ENCODE measurements at places on chromosomes 1 and 21.

GRCh38 chr1:181583598-181583997, 100.3 kb downstream of the CACNA1E start:
- DNase-seq = no peak

DNA sequence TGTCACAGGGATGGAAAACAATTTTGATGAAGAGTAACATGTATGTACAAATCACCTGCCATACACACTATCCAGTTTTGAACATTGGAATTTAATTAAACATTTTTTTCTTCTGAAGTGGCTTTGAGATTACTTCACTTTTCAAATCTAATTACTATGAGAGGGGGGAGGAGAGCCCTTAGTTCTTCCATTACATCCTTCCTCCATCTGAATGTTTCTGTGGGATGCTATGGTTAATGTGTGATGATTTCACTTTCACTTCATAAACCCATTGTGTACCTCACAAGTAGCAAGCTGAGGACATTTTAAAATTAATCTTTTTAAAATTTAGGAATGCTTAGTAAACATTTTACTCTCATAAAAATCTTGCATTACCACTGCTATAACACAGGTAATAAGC, 156.9 kb downstream of the RUNX1 start:
- DNase-seq = no peak

- no peak for DNase-seq
These were observed 18.2 kb upstream of the RHOU start for GRCh38 chr1:228717081-228717480.

DNA sequence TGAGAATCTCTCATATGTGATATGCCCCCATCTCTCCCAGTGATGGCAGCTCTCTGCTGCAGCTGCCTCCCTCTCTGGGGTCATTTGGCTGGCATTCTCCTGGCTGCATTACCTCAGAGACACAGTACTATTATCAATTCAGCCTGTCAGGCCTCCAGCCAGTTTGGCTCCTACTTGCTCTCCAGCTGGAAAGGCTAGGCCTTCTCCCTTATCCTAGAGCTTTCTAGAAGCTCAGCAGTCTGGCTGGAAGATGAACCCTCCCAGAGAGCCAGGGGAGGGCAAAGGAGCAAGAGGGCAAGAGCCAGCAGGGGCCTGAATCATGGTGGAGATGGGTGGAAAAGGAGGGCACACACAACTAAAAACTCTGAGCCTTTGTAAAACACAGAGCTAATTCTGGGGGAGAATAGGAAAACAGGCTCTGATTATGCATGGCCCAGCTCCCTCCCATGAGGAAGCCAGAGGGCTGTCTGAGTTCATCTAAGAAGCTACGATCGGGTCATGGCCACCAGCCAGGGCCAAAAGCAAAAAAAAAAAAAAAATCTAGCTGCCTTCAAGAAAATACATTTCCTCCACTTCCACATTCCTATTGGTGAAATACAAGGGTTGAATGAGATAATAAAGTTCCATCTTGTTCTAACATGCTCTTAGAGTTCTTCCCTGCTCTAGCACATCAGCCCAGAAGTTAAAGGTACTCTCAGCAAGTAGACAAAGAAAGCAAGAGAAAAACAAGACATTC, 8.8 kb downstream of the LAMB3 start:
- DNase-seq = no peak

DNA sequence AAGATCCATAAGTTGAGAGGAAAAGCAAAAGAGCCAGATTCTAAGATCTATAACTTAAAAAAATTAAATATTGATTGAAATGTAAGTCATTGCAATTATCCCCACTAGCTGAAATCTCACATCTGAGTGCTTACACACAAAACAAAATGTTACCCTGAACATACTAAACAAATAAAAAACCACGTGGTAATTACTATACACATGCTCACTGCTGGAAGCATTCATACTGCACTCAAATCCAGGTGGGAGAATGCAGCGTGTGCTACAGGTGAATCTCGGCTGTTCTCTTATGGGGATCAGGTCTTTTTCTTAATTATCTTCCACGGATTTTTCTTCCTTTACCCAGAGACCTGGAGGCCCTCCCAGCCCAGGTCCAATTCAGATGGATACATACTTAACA, 74.3 kb downstream of the SDC3 start:
- DNase-seq = no peak

DNA sequence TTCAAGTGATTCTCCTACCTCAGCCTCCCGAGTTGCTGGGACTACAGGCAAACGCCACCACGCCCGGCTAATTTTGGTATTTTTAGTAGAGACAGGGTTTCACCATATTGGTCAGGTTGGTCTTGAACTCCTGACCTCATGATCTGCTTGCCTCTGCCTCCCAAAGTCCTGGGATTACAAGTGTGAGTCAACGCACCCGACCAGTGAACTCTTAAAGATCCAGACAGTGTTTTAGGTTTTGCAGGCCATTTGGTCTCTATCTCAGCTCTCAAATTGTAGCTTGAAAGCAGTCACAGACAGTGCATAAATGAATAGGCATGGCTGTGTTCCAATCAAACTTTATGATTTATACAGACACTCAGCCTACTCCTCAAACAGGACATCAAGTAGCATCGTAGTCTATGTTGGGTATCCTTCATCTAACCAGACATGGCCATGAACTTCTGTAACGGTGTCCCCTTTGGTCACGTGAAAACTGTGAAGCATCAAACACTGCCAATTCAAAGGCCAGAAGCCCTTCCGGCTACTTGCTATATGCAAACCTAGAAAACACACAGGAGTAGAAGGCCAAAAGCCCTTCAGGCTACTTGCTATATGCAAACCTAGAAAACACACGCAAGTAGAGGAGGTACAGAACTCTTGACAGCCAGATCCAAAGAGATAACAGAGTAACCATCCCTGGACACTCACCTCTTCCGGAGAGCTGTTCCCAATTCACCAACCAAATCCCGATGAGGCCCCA, 3.1 kb downstream of the FUCA1 start:
- DNase-seq = no peak

GRCh38 chr21:45504021-45504515, 38.2 kb downstream of the SLC19A1 start:
- no peak for DNase-seq

DNA sequence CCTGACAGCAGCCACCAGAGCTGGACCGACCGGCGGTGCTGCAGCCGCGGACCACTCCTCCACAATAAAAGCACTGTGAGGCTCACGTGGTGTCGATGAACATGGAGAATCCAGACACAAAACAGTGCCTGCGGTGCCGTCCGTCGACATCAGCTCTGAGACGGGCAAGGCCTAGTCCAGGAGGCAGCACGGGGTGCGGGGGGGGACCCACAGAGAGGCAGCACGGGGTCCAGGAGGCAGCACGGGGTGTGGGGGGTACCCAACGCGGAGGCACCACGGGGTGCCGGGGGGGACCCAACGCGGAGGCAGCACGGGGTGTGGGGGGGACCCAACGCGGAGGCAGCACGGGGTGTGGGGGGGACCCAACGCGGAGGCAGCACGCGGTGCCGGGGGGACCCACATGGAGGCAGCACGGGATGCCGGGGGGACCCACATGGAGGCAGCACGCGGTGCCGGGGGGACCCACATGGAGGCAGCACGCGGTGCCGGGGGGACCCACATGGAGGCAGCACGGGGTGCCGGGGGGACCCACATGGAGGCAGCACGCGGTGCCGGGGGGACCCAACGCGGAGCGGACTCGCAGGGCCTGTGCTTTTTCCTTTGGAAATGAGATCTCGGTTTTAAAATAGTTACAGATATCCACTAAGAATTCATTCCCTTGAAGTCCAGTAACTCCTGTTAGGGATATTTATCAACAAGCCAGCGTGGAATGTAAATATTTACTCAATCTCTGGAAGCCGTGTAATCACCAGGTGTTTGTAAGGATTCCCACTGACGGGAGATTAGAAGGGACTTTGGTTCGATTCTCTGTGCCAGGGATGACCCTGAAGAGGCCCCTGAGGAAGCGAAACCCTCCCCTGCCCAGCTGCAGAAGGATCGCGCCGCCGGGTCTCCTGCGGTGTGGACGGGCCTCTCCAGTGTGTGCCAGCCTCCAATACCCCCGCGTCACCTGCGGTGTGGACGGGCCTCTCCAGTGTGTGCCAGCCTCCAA, 52.1 kb downstream of the COL6A1 start:
- no peak for DNase-seq

- DNase-seq = no peak
These were observed 71.0 kb downstream of the EBNA1BP2 start for GRCh38 chr1:43101061-43101460.

DNA sequence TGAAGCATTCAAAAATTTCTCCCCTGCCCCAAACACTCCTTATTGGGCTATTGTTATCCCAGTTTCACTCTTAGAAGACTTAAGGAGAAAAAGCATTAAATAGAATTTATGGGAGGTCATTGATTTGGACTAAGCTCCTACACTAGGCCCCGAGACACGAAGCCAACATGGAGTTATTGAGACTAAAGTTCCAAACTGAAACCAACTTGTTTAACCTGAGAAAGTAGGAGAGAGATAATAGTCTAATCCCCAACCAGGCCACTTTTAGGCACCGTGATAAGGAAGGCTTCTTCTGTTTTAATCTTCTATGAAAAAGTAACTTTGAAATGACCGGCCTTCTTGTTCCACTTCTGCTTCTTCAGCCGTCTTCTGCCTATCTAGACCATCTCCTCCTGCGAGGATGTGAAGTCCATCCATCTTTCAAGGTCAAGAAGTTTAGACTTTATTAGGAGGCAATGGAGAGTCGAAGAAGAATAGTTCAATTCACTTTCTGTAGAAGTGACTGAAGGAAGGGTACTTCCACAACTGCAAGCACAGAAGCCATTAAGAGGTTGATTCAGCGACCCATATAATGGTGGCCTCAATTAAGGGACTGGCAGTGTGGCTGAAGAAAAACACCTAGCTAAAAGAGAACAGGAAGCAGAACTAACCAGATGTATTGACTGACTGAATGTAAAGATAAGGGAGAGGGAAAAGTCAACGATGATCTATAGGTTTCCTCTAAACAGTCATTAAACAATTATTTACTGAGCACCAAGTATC, 428.8 kb downstream of the SMYD3 start:
- no peak for DNase-seq

DNA sequence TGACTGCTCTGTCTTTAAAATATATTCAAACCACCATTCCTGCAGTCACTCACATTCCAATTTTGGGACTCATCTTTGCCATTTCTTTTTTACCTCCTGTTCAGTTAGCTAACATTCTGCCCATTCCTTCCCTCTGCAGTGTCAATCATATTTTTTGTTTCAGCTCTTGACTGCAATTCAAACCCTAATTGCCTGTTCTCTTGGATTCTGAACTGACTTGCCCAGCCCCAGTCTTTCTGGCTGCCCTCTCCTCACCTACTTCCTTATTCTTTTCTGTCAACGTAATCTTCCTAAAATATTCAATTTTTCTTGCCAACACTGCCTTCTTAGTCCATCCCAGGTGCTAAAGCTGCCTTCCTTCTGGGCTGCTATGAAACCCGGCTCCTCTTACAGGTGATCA, 6.1 kb downstream of the PRDM2 start:
- no peak for DNase-seq

DNA sequence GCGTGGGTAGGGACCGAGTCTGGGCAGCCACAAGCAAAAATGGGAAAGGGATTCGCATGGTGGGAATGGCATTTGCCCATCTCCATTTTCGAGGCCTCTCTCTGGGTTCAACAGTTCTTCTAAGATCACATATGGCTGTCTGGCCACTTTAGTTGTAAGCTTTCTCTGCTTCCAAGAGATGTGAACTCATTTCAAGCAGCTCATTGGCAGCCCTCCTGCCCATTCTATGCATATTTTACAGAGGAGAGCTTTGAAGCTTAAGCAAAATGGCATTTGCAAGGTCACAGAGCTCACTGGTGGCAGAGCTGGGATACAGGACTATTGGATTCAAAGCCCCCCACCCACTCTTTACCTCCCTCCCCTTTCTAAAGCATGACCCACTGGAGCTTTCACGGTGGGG, 93.7 kb downstream of the HHIPL2 start:
- no peak for DNase-seq

GRCh38 chr1:1080122-1080757, 6.1 kb upstream of the RNF223 start:
- peak; percentile 38 for DNase-seq

DNA sequence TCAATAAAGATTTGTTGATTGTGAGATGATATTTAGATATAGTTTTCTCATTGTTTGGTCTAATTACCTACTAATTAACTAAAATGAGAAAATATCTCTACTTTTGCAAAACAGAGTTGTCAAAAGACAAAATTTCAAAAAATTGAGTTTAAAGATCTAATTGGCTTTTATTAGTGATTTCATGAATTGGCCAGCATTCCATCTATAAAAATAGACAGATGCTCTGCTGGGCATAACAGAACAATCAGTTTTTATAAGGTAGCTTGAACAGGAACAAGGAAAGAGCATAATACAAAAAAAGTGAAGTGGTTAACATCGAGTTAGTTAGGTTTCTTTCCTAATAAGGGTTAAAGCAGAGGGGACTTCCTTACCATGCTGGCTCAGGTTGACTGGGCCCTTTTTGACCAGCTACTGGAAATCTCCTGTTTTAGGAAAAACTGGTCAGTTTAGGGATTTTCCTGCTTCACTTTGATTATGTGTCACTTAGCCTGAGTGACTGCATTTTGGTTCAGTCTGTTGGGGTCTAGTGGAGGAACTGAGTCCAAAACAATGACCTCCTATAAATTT, 63.0 kb downstream of the VCAM1 start:
- no peak for DNase-seq

DNA sequence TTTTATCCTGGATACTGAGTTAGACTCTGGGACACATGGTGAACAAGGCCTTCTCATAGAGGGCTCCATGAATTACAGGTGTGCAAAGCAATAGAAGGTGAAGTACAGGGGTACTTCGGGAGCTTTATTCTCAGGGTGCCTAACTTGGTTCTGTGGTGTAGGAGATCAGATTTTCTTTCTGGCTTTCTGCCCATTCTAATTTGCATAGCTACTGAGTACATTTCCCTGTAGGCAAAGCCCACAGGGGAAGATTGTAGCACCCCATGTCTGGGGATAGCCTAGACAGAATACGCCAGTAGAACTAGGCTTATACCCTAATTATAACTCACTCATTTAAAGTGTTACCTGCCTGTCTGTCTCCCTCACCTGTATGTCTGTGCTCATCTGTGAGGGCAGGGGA, 49.7 kb downstream of the PGM1 start:
- no peak for DNase-seq

DNA sequence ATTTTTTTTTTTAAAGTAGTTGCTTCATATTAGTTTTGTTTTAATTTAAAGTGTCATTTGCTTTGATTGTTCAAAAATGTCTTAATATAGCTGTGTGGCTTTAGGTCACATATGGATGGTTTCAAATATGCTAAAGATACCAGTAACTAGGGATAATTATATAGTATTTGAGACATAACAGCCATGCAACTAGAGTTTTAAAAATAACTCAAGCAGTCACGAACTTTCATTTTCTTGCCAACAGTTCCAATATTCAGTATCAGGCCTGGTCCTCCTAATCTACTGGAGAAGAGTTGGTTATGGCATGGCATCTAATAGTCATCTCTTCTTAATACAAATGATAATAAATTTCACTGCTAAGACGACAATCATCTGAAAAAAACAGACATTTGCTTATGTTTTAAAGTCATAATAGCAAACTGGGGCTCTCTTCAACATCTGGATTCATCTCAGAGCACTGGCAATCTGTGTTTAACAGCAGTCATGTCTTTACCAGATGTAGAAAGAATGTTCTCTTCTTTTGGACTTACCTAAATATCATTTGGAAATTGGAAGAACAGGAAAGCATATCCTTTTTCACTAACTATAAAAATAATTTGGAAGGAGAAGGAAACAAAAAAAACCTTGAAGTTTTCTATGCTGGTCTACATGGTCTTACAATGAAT, 24.1 kb upstream of the A3GALT2 start:
- DNase-seq = no peak

GRCh38 chr1:165259236-165259635, 97.3 kb downstream of the LMX1A start:
- no peak for DNase-seq

- no peak for DNase-seq
These were observed 44.3 kb upstream of the TENT5C start for GRCh38 chr1:117561551-117561950.

All from activated naive CD8-positive, alpha-beta T cell treated with anti-CD3 and anti-CD28 coated beads for 36 hours (primary cell).